ENCODE measurements at places on chromosomes 1 and 21.

- DNase-seq = no peak
These were observed 202.7 kb downstream of the BACH1 start for GRCh38 chr21:29501451-29501850.

DNA sequence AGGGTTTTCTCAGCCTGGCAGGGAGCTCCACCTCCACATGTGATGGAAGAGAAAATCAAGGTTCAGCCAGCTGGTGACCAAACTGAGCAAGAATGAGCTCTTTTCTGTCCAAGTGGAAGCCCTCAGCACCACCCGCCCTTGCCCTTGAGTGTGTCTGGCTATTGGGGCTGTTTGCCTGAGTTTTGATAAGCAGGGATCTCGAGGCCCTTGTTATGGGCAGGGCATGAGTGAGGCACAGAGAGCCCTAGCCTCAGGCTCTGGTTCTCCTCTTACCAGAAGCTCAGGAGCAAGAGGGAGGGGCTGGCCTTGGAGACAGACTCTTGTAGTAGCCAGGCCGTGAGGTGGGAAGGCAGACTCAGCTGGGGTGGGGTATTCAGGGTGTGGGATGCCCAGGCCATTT lies 37.5 kb upstream of the ARF1 start:
- no peak for DNase-seq

GRCh38 chr1:11482701-11483479 lies 3.9 kb downstream of the DISP3 start:
- no peak for DNase-seq

DNA sequence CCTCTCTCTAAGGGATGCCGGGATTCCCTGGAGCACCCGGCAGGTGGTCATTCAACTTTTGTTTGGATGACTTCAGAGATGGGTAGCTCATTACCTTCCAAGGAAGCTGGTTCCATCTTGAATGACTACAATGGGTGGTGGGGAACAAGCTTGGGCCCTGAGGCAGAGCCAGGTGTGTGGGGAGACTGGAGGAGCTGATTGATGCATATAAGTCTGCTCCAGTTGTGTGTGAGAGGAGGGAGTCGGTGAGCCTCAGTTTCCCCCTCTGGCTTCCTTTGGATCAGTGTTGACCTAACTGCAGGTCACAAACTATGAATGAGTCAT lies 133.8 kb upstream of the ZBTB40 start:
- no peak for DNase-seq

DNA sequence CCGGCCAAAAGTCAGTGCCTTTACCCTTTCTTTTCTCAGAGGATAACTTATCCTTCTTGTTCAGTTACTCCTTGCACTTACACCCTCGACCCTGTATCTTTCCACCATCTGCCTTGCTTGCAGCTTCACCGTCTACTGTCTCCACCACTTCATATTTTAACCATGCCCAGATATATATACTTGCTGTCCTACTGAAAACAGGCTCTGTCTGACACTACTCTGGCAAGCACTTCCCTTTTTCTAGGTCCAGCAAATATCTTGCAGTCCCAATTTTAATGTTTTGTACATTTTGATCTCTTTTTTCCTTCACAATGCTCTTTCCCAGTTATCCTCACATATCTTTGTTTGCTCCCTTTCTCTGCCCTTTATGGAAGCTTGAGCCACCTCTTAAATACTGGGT lies 308.6 kb downstream of the TPR start:
- DNase-seq = no peak

DNA sequence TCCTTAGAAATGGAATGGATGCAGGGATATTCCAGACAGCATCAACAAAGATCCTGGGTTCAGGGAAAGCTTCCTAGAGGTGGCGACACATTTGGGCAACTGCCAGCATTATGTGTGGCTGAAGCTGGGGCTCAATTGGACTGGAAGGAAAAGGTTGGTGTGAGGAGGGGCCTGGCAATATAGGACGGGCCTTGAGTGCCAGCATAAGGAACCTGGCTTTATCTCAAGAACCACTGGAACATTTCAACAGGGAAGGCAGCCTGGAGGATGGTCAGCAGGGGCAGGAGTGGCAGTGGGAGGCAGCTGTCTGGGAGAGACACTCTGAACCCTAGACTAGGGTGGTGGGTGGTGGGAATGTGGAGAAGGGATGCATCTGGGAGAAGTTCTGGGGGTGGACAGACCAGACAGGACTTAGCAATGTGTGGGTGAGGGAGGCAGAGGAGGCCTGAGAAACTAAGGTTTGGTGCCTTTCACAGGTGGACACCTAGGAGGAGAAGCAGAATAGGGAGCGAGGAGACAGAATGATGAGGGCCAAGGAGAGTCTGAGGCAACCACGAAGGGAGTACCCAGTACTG lies 3.5 kb downstream of the SH3BGRL3 start:
- no peak for DNase-seq

DNA sequence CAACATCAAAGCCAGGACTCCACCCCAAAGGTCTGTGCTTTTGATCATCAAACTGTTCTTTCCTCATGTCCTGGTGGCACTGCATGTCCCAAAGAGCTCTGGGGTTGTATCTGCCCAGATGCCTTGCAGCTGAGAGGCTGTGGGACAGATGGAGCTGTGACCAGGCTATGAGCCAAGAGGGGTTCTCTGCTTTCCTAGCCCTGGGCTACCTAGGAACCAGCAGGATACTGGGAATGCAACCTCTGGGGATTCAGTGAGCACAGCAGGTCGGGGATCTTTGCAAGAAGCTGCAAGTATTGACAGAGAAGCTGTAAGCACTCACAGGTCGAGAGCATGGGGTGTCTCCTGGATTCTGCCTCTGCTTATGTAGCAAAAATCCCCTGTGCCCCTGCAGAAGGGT lies 186.6 kb downstream of the GRIK3 start:
- DNase-seq = peak; percentile 36

DNA sequence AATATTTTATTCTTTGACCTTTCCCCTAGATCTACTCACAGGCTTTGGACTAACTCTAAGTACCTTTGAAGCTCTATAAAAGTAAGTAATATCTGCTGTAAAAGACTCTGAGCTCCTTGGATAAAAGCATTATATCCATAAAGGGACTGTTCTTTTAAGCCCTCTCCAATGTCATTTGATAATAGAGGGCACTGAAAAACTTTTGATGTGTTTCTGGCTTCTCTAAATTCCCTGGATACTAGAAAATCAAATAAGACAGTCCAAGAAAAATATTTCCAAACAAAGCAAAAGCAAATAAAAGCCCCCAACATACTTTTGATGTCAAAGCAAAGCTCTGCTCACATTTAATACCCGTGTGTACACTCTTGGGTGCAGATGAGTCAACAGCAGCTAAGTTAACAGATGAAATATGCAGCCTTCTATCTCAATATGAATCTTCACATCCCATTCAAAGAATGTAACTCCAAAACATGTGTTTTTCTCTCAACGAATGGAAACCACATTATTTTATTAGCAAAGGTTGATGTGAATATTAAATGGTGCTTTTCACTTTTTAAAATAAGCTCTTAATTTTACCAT lies 230.3 kb downstream of the CENPF start:
- no peak for DNase-seq

GRCh38 chr1:170856455-170856854 lies 78.9 kb upstream of the MROH9 start:
- DNase-seq = no peak

GRCh38 chr1:23132033-23132432 lies 36.6 kb downstream of the LUZP1 start:
- DNase-seq = no peak

GRCh38 chr1:245215071-245215470 lies 60.3 kb downstream of the KIF26B start:
- DNase-seq = no peak
